Fibroblast of mammary gland (primary cell): ENCODE measurements at places on chromosomes 3 and 15.

- no peak for DNase-seq
Measured at GRCh38 chr15:45606841-45607240, 19.7 kb downstream of the BLOC1S6 start.

GRCh38 chr3:127829537-127829936, 7.2 kb upstream of the MGLL start:
- no peak for DNase-seq

DNA sequence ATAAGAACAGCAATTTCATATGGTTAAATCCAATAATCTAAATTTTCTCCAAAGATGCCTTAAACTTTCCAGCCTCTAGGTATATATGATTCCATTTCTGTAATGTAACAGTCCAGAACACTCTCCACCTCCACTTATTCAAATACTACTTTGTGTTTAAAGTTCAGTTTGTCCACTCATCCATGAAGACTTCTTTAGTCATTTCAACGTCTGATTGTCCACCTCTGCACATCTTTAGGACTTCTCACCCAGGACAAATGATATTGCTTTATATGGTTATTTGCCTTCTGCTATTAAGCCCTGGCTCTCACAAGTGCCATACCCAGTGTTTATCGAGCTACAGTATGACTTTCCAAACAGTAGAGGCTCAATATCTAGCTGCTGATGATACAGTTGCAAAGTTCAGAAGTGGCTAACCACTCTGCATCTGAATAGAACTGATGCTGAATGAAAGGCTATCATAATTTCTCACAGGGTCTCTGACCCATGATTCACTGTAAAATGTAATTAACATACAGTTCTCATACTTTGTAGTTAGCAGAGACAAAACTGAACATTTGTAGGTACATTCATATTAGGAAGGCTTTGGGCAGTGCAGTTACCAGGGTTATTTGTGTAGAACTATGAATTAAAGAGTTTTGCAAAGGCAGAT, 93.7 kb upstream of the MBNL1 start:
- no peak for DNase-seq

- no peak for DNase-seq
Measured at GRCh38 chr3:46289966-46290365, 47.7 kb downstream of the CCR3 start.

- no peak for DNase-seq
Measured at GRCh38 chr15:93088200-93088980, 621 bp downstream of the RGMA start.

- DNase-seq, result no peak
Measured at GRCh38 chr15:78338781-78339180, 1.4 kb upstream of the CRABP1 start.

DNA sequence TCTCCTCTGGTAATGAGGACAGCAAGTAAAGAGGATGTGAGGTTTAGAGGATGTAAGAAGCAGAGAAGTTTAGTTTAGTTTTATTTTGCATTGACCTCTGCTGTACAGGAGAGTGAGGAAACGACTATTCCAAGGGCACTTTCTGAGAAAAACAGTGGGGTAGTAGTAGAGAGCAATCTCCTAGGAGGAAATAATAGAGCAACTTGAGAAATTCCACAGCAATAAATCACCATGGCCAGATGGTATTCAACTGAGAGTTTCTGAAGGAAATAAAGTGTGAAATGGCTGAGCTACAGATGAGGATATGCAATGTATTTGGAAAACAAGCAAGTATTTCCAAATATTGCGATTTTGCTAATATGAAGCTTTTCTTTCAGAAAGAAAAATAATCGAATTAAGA, 118.9 kb downstream of the DPH6 start:
- peak; percentile 80 for DNase-seq

DNA sequence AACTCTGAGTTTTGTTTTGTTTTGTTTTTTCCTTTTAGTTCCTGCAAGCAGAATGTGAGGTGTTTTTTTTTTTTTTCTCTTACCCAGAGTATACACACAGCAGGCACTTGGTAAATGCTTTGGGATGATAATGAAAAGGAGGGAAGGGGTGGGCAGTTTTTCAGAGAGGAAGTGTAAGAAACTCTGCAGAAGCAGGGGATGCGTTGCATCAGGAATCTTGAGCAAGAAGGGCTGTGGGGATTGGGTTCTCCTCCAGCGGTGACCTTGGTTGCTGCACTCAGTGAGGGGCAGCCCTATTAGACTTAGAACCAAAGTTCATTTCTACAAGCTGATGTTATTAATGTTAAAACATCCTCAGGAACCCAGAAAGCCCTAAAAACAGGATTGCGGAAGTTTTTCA, 32.2 kb upstream of the TMEM158 start:
- no peak for DNase-seq
